ENCODE measurements at places on chromosomes 7 and 10.

DNA sequence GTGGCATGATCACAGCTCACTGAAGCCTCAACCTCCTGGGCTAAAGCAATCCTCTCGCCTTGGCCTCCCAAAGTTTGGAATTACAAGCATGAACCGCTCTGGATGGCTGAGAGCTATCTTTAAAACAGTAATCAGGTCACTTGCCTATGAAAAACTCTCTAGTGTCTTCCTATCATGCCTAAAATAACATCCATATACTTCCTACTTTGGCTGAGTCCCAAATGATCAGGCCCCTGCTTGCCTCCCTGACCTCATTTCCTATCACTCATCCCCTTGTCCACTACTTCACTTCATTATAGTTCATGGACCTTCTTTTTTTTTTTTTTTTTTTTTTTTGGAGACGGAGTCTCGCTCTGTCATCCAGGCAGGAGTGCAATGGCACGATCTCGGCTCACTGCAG is 28.0 kb downstream of the SEPTIN7 start:
- DNase-seq, result no peak

GRCh38 chr7:142789441-142789840 is 18.7 kb downstream of the PRSS2 start:
- no peak for DNase-seq

GRCh38 chr10:122435212-122435827 is 19.1 kb upstream of the ARMS2 start:
- peak; percentile 43 for DNase-seq

GRCh38 chr10:131083915-131084790 is 227.4 kb downstream of the TCERG1L start:
- DNase-seq, result no peak

GRCh38 chr10:119457966-119458766 is 84.4 kb downstream of the RGS10 start:
- no peak for DNase-seq

- DNase-seq, result no peak
Observed at GRCh38 chr7:128160296-128160695, 80.8 kb upstream of the LEP start.

GRCh38 chr10:127398140-127398970 is 150.8 kb upstream of the NPS start:
- no peak for DNase-seq

GRCh38 chr10:58264780-58265179 is 2.9 kb downstream of the IPMK start:
- peak; percentile 19 for DNase-seq

GRCh38 chr10:101843032-101844021 is at the start of gene KCNIP2:
Gene KCNIP2 (minus strand): TSS chr10:101843800. CDS start chr10:101843568, 232 bp downstream.
- peak; percentile 52 for DNase-seq

GRCh38 chr7:67917437-67917755 is 920.8 kb downstream of the TYW1 start:
- DNase-seq, result no peak

DNA sequence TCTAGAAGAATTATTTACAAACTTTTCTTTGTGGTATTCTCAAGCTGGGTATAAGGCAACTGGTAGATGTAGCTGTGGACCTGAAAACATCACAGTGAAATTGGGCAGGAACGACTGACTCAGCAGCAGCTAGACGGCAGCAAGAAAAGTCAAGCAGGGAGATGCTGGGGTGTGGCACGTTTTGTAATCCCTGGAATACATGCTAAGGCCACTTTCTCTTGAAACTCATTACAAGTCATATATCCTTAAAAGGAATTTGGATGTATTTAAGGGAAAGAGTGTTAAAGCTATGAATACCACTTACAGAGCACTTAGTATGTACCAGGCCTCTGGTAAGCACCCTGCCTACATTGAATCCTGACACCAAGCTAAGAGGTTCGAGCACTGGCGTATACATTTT is 17.4 kb downstream of the BEND7 start:
- no peak for DNase-seq

DNA sequence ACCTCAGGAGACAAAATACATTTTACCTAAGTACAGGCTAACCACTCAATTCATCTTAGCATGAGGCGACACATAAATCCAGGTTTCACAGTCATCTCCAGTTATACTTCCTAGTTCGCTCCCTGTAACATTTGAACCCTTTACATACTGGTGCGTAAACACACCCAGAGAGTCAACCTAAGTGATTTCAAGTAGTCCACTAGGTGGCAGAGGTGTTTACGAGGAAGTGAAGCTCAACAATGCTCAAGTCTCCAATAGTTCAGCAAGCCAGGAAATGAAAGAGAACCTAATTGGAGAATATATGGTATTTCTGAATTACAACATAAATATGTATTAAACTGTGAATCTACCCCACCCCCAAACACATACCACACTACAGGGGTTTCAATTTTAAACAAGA is 76.3 kb upstream of the ABCB5 start:
- peak; percentile 14 for DNase-seq

DNA sequence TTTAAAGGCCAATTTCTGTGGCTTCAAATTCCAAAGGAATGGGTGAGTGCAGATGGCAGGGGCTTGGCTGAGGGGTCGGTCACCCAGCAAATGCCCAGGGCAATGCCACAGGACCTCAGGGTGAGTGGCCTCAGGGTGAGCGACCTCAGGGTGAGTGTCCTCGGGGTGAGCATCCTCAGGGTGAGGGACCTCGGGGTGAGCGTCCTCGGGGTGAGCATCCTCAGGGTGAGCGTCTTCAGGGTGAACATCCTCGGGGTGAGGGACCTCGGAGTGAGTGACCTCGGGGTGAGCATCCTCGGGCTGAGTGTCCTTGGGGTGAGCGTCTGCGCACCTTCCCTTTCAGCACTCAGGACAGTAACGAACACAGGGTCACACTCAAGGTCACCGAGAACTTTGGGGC is 59.2 kb downstream of the ADARB2 start:
- DNase-seq, result no peak

Data from small intestine (tissue), 16 donors.